ENCODE measurements at places on chromosomes 6 and 20.
A peak's percentile ranks its signal among the peaks of the same experiment; 100 is the strongest.

GRCh38 chr6:48736501-48737206, 625.7 kb upstream of the PTCHD4 start:
- DNase-seq = no peak

DNA sequence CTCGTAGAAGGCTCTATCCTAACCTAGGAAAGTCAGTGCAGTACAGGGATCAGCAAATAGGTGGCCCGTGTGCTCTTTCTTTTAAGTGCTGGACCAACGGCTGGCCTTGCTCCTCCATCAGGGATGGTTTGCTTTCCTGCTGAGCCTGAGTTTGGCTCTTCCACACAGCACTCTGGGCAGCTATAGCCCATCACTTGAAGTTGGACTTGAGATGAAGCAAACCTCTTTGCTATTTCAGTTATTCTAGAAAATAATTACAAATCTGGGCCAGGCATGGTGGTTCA, 66.9 kb upstream of the KCNK16 start:
- DNase-seq = no peak

- DNase-seq = no peak
These were observed 41.7 kb downstream of the SRPK1 start for GRCh38 chr6:35879151-35879550.

- DNase-seq = peak; percentile 90
These were observed 225.7 kb downstream of the UST start for GRCh38 chr6:148972481-148972880.

- no peak for DNase-seq
These were observed 2.1 kb downstream of the TSPYL4 start for GRCh38 chr6:116251568-116252384.

GRCh38 chr20:5737966-5738365, 12.2 kb upstream of the SHLD1 start:
- DNase-seq = peak; percentile 34

GRCh38 chr6:129473546-129473945, 236.4 kb downstream of the ARHGAP18 start:
- no peak for DNase-seq

GRCh38 chr6:139395891-139396301, 21.4 kb upstream of the CITED2 start:
- DNase-seq = no peak

GRCh38 chr20:6576726-6577125, 190.8 kb upstream of the BMP2 start:
- DNase-seq = no peak
